HEK293T (cell line): ENCODE measurements at places on chromosomes 5 and 9.

GRCh38 chr5:13749766-13750165 lies 194.7 kb downstream of the DNAH5 start:
- DNase-seq, result no peak

DNA sequence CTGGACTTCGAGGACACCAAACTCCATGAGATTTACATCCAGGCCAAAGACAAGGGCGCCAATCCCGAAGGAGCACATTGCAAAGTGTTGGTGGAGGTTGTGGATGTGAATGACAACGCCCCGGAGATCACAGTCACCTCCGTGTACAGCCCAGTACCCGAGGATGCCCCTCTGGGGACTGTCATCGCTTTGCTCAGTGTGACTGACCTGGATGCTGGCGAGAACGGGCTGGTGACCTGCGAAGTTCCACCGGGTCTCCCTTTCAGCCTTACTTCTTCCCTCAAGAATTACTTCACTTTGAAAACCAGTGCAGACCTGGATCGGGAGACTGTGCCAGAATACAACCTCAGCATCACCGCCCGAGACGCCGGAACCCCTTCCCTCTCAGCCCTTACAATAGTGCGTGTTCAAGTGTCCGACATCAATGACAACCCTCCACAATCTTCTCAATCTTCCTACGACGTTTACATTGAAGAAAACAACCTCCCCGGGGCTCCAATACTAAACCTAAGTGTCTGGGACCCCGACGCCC lies 1.3 kb downstream of the PCDHGC3 start:
- no peak for DNase-seq

GRCh38 chr5:72555871-72556270 lies 48.7 kb upstream of the ZNF366 start:
- DNase-seq, result no peak

DNA sequence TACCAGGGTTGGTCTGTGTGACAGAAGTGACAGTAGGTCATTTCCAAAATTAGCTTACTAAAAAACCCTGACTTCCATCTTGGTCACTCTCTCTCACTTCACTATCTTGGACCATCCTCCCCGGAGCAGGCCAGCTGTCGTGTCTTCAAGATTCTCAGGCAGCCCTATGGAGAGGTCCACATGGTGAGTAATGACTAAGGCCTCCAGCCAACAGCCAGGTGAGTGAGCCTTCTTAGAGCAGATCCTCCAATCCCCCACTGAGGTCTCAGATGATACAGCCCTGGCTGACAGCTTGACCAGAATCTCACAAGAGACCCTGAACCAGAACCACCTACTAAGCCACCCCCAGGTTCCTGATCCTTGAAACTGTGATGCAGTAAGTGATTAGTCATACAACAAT lies 92.0 kb downstream of the DCP2 start:
- DNase-seq, result no peak
